NCI-H446 (cell line): ENCODE measurements at places on chromosomes 3 and 15.

DNA sequence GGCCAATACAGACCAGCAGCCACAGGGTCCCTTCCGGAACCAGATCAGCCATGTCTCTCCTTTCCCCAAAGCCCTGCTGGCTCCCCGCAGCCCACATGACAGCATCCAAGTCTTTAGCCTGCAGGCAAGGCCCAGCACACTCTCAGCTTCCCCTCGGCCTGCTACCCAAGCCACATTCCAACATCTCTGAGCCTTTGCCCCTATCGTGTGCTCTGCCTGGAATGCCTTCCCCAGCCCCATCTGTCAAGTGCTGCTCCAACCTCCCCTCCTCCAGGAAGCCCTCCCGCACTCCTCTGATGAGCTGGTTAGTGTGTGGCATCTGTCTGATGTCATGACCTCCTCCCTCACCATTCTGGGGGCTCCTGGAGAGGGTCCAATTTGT lies 8.5 kb downstream of the PLXND1 start:
- no peak for DNase-seq

- DNase-seq: no peak
These were observed 501.3 kb upstream of the TPRG1 start for GRCh38 chr3:188670446-188670845.

DNA sequence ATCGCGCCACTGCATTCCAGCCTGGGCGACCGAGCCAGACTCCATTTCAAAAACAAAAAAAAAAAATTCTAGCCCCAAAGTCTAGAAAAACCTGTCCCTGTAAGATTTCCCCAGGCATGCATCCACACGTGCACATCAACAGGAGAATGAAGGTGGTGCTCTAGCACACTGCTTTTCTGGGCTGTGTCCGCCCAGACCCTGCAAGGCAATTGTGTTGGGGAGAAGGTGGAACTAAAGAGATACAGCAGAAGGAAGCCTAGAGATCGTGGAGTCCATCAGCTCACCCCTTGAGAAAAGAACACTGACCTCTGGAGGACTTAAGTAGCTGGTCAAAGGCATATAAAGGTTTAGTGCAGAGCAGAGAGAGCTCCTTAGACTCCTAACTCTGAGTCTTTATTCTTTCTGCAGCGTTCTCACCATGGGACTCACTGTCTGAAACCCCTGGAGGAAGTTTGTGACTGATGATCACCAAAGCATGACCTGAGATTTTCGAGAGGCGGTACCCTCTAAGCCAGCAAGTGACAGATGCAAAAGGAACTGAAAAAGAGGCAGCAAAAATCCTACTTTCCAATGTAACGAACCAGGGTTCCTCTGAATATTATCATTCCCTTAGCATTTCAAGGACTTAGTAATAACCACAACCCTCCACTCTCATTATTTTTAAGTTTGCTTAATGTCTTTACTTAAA lies 179.8 kb downstream of the MEX3B start:
- DNase-seq: no peak

DNA sequence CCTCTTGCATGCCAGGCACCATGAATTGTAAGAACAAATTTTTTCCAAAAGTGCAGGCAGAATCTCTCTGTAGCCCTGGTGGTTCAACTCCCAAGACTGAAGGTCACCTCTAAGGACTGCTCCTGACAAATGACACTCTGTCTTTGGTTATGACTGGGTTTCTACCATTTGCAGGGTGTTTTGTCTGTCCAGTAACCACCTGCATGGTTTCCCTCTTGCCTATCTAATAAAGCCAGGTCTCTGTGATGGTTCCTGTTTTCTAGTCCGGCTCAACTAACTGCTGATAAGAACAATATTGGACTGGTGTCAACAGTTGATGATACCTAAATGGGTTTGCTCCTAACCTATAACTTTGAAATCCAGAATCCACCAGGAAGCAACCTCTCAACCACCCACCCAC lies 43.7 kb downstream of the ATP8B4 start:
- no peak for DNase-seq

GRCh38 chr15:62403164-62403809 lies 238.2 kb upstream of the C2CD4B start:
- no peak for DNase-seq

DNA sequence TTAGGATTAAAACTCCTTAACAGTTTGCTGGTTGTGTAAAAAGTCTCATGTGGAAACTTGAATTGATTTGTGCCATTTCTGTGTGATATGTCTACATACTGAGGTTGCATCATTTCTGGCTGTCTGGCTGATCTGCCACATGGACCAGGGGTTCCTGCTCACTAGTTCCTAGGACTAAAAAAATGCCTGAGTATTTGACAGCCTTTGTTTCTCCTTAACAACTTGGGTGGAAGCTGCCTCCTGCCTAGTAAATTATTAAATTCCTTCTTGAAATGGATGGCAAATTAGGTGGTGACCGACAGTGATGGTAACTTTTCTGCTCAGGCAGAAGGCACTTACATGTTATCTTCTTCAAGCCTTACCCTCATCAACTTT lies 226.9 kb upstream of the MRPL3 start:
- DNase-seq: no peak

- no peak for DNase-seq
These were observed 600 bp upstream of the CHRNA5 start for GRCh38 chr15:78564743-78565096.

DNA sequence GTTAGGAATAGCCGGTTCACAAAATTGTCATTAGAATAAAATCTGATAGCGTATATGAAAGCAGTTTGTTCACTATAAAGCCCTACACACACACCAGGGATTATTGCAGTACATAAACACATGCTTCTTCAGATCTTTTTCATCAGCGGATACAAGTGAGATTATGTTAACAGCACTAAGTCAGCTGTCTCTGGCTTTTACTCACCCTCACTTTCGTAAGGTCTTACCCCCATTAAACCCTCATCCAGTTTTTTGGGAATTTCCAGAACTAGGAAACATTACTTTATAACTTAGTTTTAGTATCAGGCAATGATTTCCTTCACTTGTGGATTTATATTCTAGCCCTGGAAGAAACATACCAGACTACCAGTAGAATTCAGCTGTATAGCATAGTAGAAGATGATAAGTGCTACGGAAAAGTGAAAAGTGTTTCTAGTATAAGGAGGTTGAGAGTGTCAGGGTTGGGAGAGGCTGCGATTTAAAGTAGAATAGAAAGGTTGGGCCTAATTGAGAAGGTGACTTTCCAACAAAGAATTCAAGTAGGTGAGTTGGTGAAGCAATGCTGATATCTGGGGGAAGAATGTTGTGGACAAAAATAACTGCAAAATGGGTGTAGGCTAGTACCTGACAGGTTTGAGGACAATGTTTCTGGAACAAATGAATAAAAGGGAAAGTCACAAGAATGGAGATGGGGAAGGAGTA lies 22.7 kb downstream of the TMEM207 start:
- DNase-seq: no peak

- peak; percentile 33 for DNase-seq
These were observed 3.4 kb upstream of the OGG1 start for GRCh38 chr3:9746330-9746729.

DNA sequence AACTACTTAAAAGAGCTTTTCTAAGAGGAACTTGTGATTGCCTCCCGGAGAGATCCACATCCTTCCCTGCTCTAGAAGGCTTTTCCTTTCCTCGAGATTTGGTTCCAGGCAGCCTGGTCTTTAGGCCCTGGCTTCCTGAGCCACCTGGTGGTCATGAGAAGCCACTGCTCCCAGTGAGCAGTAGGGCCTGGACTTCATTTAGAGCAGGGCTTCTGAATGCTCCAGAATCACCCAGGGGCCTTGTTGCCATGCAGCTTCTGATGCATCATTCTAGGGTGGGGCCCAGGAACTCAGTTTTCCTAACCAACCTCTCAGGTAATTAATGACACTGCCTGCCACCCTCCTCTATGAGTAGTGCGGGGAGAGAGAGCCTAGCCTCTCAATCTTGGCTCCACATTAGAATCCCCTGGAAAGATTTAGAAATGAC lies 29.6 kb downstream of the PSMD6 start:
- peak; percentile 0 for DNase-seq

- no peak for DNase-seq
These were observed 19.0 kb downstream of the EDC3 start for GRCh38 chr15:74676801-74677200.

- no peak for DNase-seq
These were observed 11.5 kb upstream of the PARP14 start for GRCh38 chr3:122668930-122669730.

GRCh38 chr15:74838137-74838516 lies 4.8 kb downstream of the ULK3 start:
- DNase-seq: no peak

- no peak for DNase-seq
These were observed 3.9 kb downstream of the RPL35A start for GRCh38 chr3:197953881-197954280.

DNA sequence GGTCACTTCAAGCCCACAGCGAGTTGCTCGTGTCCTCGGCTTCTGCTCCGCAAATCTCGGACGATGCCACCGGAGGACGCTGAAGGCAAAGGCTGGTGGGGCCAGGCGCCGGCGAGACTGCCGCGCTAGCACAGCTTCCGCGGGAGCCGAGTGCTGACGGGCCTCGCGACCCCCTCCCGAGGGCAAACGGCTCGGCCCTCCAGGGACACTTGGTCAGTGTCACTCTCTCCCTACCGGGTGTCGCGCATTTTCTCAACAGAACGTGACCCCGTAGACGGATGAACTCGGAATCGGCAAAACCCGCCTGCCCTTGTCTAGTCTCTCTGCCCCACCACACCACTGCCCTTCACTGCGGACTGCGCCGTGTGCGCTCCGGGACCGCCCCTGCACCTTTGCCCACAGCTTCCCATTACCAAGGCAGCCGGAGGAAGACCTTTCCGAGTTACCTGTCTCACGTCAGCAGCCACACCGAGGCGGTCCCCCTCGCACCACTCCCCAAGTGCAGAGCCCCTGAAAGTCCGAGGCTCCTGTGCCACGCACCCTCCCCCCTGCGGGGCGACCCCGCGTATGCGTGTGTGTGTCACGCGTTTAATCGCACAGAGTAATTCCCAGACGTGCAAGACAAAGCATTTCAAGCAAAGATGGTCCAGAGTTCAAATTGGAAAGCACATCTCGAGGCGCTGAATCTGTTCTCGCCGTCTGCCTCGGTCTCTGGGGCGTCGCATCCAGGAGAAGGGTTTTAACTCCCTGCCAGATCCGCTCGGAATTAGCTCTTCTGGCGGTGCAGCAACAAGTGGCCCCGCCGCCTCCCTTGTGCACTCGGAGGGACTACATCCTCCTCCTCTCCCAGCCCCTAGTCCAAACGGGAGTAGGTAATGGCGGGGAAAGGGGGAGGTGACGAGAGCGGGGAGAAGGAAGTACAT lies 245.0 kb upstream of the TOPAZ1 start:
- DNase-seq: no peak

DNA sequence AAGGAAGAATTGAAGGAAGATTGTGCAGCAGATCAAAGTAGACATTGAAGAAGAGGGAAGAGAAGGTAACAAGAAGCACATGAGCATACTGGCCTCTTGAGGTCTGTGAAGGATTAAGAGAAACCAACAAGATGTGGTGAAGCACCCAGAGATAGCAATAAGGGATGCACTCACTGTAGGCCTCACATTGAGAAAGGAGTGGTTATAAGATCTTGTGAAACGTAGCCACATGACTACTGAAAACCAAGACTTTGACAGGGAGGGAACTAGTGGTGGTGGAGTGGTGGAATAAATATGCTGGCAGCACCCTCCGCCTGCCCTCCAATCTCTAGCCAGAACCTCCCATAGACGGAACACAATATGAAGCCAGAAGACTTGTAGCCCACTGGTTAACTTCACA lies 651.2 kb downstream of the DIPK2A start:
- DNase-seq: no peak

DNA sequence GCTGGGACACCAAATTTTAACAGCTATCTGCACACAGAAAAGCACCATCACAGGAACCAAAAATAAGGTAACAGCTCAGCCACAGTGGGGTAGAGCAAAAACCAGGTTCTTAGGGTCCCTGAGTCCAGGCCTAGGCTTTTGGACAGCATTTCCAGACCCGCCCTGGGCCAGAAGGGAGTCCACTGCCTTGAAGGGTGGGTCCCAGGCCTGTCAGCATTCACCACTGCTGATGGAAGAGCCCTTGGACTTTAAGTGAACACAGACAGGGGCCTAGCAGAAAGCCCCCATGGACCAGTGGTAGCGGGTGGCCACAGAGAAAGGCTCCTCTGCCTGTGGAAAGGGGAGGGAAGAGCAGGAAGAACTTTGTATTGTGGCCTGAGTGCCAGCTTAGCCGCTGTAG lies 56.4 kb downstream of the PLCH1 start:
- no peak for DNase-seq

- DNase-seq: no peak
These were observed 57.7 kb downstream of the IGF2BP2 start for GRCh38 chr3:185767002-185767688.

- DNase-seq: no peak
These were observed 19.4 kb upstream of the PPP4R2 start for GRCh38 chr3:72977060-72977808.

DNA sequence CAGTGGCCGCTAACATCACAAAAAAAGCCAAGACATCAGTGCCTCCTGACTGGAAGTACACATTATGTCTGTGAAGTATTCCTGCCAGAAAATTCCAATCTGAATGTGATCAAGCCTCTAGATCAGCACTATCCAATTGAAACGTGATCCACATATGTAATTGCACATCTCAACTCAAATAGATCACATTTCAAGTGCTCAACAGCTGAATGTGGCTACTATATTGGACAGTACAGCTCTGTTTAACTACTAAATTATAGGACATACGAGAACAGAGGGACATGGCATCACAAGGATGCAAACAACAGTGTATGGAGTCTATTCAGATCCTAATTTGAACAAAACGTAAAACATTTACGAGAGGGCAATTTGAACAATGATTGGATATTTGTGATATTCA lies 542 bp upstream of the UBAP1L start:
- no peak for DNase-seq

DNA sequence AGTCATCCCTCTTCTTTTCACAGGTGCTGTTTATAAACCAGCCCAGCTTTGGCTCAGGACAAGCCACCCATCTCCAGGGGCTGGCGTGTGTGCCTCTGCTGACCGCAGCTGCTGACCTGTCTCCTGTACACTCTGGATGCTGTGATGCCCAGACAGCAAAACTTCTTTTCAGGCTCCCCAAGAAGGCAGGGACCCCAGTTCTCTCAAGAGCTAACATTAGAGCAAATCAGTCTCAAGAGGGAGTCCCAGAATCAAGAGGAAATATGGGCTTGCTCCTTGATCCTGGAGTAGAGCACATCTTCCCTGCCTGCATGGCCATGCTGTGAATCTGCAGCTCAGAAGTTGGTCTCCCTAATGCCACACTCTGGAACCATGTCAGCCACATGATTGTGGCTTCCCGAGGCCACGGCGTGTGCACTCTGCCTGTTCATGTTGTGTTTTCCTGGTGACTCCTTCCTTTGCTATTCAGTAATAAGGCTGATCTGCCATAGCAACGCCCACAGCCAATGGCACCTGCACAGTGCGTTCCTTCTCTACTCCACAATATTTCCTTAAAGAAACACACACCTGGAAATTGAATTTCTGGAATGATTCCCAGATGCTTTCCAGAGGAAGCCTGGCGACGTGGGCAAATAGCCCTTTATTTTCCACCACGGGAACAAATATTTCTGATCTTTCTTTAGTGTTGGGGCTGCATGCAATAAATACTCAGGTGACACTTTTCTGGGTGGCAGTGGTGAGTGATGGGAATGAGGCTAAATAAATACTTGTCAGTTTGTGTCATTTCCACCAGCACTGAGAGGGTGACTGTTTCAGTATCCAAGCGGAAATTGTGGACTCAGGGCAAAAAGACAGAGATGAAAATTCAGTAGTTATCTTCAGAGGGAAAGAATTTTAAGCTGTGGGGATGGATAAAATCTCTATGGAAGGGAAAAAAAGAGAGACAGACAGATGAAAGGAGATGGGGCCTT lies 21.9 kb upstream of the THSD4 start:
- DNase-seq: no peak
